ENCODE measurements at places on chromosomes 1 and 21.
A peak's percentile ranks its signal among the peaks of the same experiment; 100 is the strongest.

DNA sequence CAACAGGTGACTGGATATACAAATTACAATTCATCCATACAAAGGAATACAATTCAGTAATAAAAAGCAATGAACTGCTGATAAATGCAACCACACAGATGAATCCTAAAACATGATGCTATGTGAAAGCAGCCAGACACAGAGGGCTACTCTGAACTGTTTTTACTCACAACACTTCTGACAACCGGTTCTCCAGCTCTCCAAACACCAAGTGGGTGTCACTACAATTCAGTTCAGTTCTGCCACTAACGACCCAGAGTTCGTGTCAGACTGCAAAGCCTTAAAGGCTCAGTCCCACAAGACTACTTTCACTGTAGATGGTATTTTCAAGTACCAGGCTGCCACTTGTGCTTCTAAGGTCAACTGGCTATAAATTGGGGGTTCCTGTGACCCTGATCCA, 119.4 kb downstream of the SLC16A1 start:
- DNase-seq = no peak

DNA sequence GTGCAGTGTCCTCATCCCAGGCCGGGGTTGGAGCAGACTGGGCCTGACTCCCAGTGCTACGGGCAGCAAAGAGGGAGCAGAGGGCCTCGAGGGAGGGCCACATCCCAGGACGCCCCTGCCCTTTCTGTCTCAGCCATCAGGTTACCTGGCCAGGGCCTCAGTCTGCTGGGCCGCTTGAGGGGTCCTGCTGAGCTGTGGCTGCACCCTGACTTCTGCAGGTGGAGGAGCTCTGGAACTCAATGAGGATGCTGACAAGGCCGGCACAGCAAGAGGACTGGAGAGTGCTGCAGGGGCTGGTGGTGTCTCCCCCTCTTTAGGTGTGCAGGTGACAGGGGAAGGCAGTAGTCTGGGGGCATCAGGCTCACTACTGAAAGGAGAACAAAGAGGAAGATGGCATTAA, 3.3 kb downstream of the ZNF692 start:
- DNase-seq = no peak

GRCh38 chr21:35257413-35257812, 208.3 kb upstream of the RUNX1 start:
- peak; percentile 70 for DNase-seq

GRCh38 chr1:160483505-160484185, 39.4 kb downstream of the SLAMF6 start:
- DNase-seq = no peak

GRCh38 chr21:41833497-41834115, 45.5 kb downstream of the PRDM15 start:
- no peak for DNase-seq

- DNase-seq = no peak
These were observed 31.4 kb upstream of the C1orf185 start for GRCh38 chr1:51070640-51071039.

- DNase-seq = no peak
These were observed 59.5 kb downstream of the ACBD3 start for GRCh38 chr1:226126824-226127569.

DNA sequence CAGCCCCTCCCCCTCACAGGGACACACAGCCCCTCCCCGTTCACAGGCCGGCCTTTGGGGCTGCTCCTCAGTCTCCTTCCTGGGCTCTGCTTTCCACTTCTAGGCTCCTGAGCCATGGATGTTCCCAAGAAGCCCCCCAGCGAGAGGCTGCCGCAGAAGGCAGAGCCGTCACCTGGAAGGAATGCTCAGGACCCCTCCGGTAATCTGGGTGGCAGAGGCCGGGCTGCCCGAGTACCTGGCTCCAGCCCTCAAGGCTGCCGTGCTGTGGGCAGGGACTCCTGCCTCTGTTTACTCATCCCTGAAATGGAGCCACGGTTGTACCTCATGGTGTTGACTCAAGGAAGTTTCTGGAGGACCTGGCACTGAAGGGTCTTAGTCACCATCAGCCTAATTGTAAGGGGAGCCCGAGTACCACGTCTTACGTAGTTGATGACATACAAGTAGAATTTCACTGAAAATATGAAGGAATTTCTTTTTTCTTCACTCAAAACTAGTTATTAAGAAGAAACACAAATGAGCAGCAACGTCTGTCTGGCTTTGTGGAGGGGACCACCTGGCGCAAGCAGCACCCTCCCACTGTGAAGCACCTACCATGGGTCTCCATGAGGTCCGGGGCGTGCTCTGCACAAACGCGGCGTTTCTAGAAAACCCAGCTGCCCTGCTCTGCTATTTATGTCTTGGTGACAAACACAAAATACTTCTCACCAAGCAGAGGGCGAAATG, 33.7 kb downstream of the PRDM15 start:
- no peak for DNase-seq

DNA sequence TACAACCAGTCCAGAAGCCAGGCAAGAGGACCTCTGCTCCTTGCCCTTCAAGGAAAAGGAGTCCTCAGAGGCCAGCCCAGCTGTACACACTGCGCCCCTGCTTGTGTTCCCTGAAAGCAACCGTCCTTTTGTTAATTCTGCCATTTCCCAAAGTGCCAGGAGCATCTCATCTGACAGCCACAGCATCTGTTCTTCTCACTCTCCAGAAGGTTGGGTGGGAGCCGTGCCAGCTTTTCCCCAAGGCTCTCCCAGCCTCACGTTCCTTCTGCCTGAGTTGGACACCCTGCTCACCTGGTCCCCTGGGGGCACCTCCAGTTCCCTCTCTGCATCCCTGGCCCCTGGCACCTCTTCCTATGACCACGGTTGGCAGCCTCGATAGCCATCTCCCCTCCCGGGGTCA, 10.5 kb upstream of the CNTN2 start:
- DNase-seq = no peak

- no peak for DNase-seq
These were observed 90.2 kb downstream of the ESRRG start for GRCh38 chr1:216632980-216633379.

- no peak for DNase-seq
These were observed 68.1 kb downstream of the RHOU start for GRCh38 chr1:228803421-228803820.

DNA sequence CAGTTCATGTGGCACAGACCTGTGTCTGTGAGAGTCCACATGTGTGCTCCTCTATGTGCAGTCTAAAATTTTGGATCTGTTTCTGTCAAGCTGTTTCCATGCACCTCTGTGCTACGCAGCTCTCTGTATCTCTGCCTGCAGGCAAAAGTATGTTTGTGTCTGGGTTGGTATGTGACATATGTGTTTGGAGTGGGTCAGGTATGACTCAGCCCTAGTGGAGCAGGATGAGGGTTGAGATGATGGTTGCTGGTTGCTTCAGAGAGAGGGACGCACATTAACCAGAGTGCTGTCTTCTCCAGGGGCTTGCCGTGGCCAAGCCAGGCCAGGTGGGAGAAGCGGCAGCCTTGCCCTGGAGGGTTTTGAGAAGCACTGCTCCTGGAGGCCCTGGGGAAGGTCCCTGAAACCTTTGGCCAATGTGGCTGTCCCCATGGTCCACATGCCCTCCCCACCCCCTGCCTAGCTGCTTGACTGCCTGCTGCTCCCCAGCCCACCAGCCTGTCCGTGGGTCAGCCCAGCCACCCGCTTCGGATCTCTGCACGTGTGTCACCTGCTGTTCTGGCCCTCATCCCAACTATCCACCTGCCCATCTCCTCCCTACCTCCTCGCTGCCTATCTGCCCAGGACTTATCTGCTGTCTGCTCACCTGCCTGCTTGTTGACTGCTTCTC, 4.1 kb upstream of the EVA1B start:
- no peak for DNase-seq

DNA sequence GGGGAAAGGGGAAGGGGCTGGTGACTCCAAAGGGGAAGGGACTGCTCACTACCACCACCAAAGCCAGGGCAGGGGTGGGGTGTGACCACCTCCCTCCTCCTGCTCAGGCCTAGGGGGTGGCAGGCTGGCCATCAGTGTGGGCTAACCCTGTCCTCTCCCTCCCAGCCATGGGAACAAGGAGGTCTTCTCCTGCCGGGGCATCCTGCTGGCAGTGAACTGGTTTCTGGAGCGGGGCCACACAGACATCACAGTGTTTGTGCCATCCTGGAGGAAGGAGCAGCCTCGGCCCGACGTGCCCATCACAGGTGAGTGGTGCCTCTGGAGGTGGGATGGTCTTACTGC, 5.7 kb downstream of the ZC3H12A start:
- no peak for DNase-seq
